ENCODE measurements at places on chromosomes 5 and 9.

GRCh38 chr5:166570865-166571264 is 1720.6 kb upstream of the WWC1 start:
- DNase-seq: no peak

DNA sequence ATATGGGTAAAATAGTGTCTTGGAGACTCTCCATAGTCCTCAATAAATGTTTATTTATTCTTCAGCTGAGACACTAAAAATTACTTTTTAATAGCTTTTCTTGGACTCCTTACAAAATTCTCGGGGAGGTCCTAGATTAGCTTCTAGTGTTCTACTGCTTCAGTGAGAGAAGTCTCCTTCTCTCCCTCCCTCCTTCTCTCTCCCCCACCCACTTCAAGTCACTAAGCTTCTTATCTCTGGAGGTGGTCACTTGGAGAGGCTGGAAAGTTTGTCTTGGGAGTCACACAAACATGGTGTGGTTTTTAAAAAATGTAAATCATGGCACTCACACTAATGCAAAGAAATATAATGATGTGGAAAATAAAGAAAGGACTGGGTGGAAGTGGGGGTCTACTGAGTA is 64.1 kb downstream of the SEMA6A start:
- no peak for DNase-seq

GRCh38 chr9:98867429-98868168 is 60.1 kb downstream of the GALNT12 start:
- DNase-seq: no peak

DNA sequence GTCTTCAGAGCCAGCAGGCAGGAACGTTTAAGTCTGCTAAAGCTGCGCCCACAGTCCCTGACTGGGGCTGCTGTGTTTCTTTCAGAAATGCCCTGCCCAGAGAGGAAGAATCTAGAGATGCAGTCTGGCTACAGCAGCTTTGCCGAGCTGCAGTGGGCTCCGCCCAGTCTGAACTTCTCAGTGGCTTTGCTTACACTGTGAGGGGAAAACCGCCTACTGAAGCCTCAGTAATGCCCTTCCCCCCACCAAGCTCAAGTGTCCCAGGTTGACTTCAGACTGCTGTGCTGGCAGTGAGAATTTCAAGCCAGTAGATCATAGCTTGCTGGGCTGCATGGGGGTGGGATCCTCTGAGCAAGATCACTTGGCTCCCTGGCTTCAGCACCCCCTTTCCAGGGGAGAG is 78.4 kb downstream of the SREK1 start:
- no peak for DNase-seq

DNA sequence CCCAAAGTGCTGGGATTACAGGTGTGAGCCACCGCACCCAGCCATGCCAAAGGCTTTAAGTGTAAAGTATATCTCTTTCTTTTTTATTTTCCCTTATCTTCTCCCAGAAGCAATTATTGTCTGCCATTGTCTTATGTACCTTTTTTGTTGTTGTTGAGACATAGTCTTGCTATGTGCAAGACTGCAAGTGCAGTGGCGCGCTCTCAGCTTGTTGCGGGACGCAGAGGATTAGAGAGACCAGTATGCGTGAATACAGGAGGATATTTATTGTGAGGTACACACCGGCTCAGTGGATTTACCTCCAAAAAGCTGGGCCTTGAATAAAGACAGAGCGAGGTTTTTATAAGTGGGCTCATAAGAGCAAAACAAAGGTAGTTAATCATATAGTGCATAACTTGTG is 11.8 kb downstream of the TMEM38B start:
- DNase-seq: no peak

DNA sequence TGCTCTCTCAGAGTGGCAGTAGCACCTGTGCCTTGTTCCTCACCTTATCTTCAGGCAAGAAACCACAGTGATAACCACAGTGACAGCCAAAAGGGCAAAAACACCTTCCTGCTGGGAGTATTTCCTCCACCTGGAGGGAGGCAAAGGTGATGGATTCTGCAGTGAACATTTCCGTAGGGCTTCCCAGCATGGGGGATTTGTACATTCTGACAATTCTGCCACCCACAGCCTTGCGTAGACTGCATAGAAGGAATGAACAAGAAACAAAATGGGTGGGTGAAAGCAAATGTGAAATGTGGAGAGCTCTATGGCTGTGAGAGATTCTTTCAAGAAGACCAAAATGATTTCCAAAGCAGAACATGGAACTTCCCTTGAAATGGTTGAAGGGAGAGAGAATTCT is 111.4 kb downstream of the ZNF462 start:
- no peak for DNase-seq

DNA sequence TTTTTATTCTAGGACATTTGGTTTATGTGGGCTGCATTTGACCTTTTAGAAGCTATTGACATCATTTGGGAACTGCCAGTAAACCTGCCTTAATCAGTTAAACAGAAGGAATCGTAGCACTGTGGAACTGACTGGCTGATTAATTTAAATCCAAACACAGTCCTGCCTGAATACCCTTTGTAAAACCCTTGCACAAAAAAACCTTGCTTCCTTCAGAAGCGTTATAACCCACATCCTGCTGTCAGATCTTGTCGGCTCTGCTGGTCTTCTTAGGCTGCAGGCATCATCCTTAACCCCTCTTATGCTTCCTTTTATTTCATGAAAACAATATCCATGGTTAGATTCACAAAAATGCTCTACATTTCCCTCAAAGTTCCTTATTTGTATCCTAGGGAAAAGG is 46.3 kb downstream of the PAM start:
- no peak for DNase-seq

- DNase-seq: no peak
Observed at GRCh38 chr5:150234576-150235499, 45.0 kb downstream of the SLC6A7 start.

GRCh38 chr5:173308226-173308625 is 20.0 kb downstream of the STC2 start:
- DNase-seq: no peak

DNA sequence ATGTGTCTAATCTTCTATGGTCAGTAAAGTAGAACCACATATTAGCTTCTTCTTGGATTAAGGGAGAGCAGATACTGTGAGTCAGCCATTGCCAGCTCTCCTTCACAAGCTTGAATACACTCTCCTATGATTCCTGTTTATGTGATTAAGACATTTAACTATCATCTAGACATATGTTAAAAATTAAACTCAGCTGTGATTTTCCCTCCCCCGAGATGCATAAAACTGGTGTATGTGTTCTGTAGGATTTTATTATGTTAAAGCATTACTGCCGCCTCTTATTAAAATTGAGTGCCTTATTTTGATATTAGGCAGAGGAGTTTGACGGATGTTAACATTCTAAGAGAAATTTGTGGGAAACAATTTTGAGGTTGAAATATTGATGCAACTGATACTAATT is 114.6 kb downstream of the ACTBL2 start:
- no peak for DNase-seq

DNA sequence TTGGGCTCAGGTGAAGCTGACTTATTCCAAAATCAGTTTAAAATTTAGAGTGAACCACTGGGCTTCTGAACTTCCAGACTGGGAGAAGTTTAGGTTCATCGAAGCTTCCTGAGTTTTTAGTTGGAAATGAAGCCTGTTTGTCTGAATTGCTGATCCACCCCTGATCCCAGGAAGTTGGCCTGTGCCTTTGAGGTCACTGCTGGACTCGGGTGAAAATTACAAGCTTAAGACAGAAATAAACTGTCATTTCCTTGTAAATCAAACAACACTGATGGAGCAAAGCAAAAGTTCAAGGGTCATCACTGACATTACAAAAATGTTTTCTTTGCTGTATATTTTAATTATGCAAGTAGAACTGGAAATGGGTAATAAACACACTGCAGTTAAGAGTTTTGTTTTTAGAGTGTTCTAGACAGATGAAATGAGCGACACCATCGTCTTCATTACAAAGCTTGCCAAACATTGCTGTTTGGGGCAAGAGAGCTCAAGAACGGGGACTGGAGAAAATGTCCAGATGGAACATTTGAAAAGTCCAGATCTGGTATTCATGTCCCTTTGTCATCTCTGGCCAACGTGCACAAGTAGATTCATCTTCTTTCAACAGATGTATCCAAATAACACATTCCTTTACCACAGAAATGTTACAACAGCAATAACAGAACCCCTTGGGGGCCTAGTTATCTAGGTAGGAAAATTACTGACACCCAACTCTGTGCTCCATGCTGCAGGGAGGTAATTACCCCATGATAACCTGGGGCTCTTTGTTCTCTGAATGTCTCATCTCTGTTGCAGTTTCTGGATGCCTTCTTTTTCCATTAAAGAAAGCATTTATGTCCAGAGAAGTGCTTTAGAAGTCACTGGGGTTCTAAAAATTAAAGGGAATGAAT is 142.4 kb upstream of the ERCC6L2 start:
- DNase-seq: no peak

- no peak for DNase-seq
Observed at GRCh38 chr9:114410910-114411309, 23.1 kb upstream of the AKNA start.

GRCh38 chr5:132177691-132178149 is 49.9 kb downstream of the P4HA2 start:
- no peak for DNase-seq

- DNase-seq: no peak
Observed at GRCh38 chr5:95972196-95972595, 10.5 kb upstream of the ELL2 start.

DNA sequence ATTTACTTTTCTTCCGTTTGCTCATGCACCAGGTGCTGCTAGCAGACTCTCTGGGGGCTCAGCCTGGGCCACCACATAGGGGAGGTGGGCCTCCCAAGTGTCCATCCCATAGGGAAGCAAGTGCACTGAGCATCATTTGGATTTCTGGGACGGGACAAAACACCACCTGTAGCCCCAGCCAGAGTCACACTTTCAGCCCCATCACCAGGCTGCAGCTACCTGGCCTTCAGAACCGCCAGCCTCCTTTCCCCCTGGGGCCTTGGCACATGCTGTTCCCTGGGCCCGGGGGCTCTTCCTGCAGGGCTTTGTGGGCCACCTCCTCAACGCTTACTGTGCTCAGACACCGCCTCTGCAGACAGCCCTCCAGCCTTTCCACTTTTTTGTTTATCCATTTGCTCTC is 19.6 kb upstream of the SUSD3 start:
- DNase-seq: no peak

DNA sequence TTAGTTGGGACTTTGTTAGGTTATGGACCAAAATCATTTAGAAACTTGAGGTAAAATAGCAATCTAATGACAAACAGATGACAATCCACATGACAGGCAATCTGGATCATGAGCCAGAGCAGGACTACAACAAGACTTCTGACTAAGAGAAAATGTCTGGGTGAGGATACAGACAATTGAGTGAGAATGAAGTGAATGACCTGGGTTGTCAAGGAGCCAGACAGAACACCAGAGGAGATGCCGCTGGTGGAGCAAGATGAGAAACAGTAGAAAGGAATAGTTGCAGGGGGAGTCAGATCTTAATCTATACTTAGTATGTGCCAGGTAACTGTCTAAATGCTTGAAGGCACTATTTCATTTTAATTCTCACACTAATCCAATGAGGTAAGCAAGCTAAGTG is 277.8 kb downstream of the PRELID2 start:
- DNase-seq: no peak

DNA sequence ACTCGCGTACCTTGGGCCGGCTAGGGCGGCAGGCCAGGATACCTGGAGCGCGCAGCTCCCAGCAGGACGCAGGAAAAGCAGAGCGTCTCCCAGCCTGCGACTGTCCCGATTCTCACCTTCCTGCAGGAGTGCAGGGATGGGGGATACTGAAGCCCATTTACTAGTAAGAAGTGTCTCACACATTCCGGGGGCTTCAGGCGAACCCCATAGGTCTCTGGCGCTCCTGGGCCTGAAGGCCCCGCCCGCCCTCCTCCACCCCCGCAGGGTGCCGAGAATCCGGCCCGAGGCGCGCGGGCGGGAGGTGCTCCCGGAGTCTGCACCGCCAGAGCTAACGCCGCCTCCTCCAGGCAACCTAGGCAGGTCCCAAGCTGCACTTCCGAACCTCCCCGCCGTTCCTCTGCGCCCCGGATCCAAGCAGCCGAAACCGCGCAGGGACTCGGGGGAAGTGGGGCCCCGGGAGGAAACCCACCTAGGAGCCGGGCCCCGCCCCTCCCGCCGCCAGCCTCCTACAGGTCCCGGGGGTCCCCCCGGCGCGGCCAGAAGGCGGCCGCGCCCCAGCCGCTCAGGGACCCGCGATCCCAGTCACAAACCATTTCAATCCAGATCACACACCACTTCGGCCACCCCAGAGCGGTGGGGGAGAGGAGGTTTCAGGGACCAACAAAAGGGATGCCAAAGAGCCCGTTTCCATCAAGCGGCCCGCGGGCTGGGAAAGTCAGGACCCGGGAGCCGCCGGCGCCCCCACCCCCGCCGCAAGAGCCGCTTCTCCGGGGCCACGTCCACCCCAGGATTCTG is 1.2 kb downstream of the ROR2 start:
- DNase-seq: no peak

GRCh38 chr5:132411304-132412013 is 41.9 kb downstream of the SLC22A5 start:
- no peak for DNase-seq

DNA sequence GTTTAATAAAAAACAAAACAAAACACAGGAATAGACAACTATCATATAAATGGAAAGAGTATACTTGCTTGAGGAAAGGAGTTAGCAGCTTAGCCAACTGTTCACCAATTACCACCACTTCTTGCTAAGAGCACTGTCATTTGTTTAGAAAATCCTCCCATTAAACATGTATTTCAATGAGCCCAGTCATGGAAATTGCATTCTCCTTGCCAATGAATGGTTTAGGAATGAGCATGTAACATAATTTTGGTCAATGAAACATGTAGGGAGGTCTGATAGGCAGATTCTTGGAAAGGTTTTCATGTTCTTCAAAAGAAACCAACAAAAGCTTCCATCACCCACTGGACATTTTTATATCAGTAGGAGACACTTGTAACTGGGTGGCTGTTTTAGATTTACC is 502.8 kb upstream of the PAPPA start:
- no peak for DNase-seq

GRCh38 chr5:37737326-37738056 is 102.3 kb downstream of the GDNF start:
- no peak for DNase-seq

DNA sequence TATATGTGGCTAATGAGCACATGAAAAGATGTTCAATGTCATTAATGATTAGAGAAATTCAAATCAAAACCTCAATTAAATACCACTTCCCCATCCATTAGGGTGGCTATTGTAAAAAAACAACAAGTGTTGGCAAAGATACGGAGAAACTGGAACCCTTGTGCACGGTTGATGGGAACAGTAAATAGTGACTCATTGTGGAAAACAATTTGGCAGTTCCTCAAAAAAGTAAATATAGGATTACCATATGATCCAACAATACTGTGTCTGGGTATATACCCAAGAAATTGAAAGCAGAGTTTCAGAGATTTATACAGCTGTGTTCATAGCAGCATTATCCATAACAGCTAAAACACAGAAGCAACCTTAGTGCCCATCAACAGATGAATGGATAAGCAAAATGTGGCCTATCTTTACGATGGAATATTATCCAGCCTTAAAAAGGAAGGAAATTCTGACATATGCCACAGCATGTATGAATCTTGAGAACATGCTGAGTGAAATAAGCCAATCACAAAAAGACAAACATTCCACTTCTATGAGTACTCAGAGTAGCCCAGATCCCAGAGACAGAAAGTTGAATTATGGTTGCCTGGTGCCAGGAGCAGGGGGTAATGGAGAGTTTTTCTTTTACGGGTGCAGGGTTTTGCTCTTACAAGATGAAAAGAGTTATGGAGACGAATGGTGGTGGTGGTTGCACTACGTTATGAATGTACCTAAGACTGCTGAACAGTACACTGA is 41.4 kb upstream of the LRRC14B start:
- DNase-seq: no peak
